Muscle of leg (tissue), 16 donors: ENCODE measurements at places on chromosomes 11 and 22.

GRCh38 chr11:35141071-35141470, 2.1 kb downstream of the CD44 start:
- peak; percentile 54 for DNase-seq

DNA sequence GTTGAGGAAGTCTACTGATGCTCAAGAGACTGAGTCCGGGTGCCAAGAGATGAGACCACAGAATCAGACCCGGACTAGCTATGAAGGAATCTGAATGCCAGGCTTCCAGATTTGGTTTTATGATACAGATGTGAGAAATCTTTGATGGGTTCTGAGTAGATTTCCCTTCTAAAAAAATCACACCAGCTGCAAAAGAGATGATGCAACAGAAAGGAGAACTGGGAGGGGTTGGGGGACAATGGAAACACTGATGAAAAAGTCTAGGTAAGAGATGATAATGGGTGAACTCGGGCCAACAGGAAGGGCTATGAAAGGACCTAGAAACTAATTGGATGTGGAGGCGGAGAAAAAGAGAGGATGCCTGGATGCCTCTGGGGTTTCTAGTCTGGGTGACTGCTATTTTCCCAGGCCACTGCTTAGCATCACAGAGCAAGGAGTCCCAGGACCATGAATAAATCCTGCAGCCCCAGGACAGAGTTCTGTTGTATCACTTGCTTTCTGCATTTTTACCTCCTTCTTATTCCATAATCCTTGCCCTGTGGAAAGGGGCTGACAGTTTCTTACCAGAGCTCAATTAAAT, 115.4 kb upstream of the SEZ6L start:
- no peak for DNase-seq

DNA sequence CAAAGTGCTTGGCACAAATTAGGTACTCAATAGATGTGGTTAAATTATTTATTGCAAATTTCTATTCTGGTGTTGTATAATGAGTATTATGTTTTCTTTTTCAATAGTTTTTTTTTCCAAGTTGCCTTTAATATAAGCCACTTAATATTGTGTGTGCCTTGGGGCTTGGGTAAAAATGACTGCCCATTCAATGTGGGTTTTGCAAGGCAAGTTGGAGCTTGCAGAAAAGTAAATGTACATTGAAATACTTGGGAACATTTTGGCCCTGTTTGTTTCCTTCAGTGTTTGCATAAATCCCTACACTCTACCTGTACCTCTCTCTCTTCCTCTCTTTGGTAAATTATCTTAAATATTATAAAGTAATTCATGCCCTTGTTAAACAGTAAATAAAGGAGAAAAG, 2.1 kb upstream of the CCDC81 start:
- no peak for DNase-seq

- no peak for DNase-seq
Measured at GRCh38 chr22:45211435-45211834, 29.3 kb downstream of the KIAA0930 start.

DNA sequence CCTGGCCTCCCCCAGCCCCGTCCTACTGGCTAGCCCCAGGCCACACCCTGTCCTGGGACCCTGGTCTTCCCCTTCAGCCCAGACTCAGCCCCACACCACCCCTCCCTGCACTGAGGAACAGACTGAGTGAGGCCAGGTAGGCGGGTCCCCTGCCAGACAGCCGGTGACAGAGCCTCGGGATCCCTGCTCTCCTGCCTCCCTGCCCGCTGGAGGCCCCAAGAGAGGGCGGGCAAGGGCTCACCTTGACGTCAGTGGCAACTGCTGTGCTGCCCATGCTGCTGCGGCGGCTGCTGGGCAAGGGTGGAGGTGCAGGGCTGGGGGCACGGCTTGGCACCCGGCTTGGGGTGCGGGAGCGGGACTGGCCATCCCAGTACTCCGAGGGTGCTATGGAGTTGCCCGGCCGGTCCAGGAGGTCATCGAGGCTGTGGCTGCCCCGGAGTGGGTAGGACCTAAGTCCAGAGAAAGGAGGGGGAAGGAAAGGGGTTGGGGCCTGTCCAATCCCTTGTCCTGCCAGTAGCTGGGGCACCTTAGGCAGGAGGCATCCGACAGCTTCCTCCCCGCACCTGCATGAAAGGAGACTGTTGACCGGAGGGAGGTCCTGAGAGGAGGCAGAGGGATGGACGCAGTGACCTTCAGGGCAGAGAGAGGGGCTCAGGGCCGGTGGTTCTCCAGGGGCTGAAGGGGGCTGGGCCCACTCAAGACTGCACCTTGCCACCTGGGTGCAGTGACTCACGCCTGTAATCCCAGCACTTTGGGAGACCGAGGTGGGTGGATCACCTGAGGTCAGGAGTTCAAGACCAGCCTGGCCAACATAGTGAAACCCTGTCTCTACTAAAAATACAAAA, 2.2 kb upstream of the SLC16A8 start:
- DNase-seq, result no peak

DNA sequence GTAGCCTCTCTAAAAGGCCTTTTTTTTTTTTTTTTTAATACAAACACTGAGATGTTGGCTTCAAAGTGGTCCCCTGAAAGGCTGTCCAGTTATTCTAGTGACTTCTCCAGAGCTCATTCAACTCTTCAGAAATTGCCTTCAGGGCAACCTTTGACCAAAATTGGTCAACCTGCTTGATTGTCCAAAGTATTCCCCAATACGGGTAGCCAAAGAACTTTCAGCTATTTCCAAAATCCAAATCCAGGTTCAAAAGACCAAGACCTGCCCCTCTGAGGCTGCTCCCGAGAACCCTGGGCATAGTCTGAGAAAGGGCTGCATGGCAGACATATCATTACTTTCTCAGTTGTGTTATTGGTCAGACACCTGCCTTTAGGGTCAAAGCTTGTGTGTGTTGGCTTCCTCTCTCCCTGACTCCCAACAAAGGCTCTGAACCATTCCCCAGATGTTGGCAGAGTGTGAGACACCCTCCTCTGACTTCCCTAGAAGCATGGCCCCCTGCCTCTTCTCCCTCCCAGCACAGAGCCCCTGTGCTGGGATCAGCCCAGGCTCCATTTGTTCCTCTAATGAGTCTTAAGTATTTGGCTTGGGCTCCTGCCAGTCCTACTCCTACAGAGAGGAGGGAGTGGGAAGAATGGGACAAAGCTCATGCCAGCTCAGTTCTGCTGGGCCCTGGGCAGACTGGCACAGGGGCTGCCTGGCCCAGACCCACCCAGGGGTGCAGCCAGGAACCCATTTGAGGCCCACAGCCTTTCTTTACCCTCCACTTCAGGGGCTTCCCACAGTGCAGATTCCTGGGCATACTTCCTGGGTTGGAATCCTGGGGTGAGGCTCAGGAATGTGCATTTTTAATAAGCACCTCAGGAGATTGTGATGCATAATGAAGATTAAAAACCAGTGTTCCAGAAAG, 30.3 kb downstream of the TNKS1BP1 start:
- DNase-seq, result peak; percentile 59

GRCh38 chr22:50085211-50085972, at the start of gene MLC1:
TSS of gene MLC1 (minus strand) at chr22:50085426. CDS start at chr22:50084902, 524 bp downstream.
- no peak for DNase-seq

DNA sequence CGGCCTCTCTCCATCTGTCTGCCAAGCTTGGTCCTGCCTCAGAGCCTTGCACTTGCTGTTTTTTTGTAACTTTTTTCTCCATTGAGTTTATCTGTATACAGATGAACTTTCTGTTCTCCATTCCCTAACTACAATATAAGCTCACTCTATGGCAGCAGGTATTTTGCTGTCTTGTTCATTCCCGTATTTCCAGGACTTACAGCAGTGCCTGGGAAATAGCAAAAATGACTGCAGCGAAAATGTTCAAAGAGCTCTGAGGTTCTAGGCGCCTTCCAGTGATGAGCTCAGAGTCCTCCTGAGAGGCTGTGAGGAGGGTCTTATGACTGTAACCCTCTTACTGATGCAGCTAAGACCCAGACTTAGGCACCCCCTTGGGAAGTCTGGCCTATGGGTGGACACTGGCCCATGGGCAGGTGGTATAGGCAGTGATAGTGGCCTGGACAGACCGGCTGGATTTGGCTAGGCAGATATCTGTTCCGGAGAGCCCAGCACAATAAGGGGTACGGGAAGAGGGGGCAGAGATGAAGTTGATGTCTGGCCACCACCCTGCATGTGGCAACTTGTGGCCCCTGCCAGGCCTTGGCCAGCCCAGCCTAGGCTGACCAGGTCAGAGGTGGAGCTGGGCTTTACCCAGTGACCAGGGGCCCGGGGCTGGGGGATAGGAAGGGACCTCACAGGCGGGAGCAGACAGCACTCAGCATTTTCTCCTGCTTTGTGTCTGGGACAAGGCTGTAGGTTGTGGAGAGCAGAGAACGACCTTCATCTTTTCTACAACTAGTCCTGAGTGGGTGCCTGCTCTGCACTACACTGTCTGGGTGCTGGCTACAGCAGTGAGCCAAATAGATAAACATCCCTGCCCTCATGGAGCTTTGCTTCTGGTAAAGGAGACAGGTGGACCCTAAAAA, 4.6 kb downstream of the ATF4 start:
- DNase-seq, result no peak

GRCh38 chr11:45041596-45041995, 90.9 kb upstream of the TP53I11 start:
- no peak for DNase-seq

GRCh38 chr11:115930291-115930690, 426.1 kb upstream of the CADM1 start:
- DNase-seq, result peak; percentile 9

GRCh38 chr22:19723232-19723982, at the start of gene GP1BB:
TSS of gene GP1BB (plus strand) at chr22:19723539. CDS start at chr22:19723570, 31 bp downstream.
- no peak for DNase-seq

DNA sequence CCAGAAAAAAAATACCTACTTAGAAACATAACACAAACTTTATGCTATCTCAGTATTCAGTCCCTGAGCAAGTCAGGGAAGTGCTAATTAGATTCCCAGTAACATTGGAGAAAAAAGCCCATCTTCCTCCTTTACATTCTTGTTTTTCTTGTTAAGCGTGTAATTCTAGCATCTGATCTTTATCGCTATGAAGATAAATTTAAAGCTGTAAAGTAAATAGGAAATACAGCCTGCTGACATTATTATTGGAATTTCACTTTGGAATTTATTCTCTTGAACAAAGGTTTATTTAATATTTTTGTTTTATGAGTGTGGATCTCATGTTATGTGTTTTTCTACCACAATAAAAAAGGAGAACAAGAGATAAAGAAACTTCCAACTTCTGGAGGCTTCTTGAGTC, 13.9 kb downstream of the ALKBH3 start:
- no peak for DNase-seq

GRCh38 chr11:105618343-105618955, 8.6 kb downstream of the GRIA4 start:
- DNase-seq, result no peak

DNA sequence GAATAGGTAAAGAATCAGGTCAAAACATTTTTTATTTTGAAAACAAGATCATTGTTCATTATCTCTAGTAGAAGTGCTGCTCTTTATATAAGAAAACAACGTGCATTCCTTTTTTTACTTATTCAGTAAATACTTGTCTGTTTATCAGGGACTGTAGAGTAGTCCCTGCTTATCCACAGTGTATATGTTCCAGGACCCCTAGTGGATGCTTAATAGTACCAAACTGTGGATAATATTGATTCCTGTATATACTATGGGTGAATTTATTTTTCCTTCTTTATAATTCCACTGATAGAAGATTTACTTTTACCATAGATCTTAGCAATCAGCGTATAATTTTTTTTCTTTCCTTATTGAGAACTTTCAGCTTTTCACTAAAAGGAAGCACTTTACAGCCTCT, 32.6 kb downstream of the CEP295 start:
- DNase-seq, result no peak

DNA sequence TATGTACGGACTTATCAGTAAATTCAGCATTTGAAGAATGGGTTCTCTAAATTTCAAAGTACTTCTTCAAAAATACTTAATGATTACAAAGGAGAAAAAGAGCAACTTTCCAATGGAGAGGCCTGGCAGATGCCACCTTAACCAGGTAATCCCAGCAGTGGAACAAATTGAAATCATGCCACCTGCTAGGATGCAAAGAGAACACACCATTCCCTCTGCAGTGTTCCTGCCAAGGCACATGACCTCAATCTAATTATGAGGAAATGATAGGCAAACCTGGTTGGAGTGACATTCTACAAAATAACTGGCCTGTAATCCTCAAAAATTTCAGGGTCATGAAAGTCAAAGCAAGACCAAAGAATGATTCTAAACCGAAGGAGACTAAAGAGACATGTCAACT, 21.5 kb downstream of the TNRC6B start:
- no peak for DNase-seq

- no peak for DNase-seq
Measured at GRCh38 chr11:57475191-57475590, 14.9 kb downstream of the RTN4RL2 start.

DNA sequence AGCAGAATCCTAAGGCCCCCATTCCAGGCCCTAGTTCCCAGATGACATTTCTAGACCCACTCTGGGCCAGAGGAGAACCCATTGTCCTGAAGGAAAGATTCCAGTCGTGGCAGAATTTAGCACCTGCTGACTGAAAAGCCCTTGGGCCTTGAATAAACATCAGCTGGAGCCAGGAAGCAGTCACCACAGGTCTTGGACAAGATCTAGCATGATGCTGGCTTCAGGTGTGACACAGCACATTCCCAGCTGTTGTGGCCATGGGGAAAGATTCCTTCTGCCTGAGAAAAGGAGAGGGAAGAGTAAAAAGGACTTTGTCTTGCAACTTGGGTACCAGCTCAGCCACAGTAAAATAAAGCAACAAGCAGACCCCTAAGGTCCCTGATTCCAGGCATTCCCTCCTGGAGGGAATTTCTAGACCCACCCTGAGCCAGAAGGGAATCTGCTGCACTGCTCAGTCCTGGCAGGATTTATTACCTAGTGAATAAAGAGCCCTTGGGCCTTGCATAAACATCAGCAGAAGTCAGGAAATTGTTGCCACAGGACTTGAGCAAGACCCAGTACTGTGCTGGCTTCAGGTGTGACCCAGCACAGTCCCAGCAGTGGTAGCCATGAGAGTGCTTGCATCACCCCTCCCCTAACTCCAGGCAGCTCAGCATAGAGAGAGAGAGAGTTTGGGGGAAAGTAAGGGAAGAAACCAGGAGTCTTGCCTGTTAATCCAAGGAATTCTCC, 42.5 kb upstream of the PAMR1 start:
- no peak for DNase-seq

- no peak for DNase-seq
Measured at GRCh38 chr11:35324183-35324886, 95.0 kb downstream of the SLC1A2 start.

DNA sequence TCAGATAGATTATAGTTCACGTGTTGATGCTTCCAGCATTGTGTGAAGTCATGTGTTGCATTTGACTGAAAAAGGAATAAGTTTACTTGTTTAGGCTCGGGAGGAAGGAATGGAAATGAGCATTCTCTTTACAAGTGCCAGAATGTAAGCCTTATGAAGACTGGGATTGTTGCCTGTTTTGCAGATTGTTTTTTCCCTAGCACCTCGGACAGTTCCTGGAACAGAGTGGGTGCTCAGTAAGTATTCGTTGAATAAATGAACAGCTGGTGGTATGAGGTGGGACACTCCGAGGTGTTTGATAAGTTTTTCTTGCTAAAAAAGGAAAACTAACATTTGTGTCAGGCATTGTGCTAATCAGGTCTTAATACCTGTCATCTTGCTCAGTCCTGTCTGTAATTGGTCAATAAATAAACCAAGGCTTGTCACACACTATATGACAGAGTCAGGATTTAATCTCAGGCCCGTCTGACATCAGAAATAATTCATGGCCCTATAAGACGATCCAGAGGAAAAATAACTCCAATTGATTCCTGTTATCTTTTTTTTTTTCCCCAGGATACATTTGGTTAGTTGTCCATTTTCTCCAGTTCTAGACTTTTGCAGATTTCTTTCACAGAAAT, 304.7 kb downstream of the NELL1 start:
- DNase-seq, result peak; percentile 21

- no peak for DNase-seq
Measured at GRCh38 chr22:17083255-17083654, 1.5 kb upstream of the IL17RA start.

GRCh38 chr11:64266339-64266738, 15.0 kb downstream of the PLCB3 start:
- DNase-seq, result no peak
